Endodermal cell (in vitro differentiated cells): ENCODE measurements at places on chromosomes 16 and 17.
A peak's percentile ranks its signal among the peaks of the same experiment; 100 is the strongest.

DNA sequence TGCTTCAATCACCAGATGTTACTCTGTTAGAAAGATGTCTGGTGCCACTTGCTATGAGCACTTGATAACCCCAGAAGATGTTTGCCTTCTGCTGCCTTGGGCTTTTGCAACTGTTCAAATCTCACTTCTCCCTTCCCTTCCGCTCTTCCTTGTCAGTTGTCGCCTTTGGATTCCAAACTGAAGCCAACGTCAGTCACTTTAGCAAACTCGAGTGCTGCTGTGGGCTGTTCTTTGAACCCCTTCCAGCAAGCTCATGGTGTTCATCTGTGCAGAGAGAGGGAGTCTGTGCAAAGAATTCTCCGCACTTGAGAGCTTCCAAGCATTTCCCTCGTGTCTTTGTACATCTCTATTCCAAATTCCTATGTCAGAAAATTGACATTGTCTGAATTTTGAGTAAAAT lies 879.4 kb downstream of the CDH11 start:
- no peak for DNase-seq

DNA sequence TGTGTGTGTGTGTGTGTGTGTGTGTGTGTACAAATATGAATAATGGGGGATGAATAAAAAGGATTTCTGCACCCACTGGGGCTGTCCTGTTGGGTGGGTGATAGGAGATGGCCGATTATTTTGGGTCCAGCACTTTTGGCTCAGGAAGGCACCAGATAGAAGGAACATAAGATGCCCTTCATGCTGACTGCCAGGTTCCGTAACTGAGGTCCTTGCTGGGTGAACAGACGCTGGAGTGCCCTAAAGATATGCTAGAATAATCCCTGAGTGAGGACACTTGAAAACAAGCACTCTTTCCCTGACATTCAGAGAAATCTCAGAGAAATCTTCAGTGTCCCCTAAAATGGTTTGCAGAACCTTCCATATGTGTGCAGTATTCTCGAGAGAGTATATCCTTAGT lies 17.7 kb downstream of the IRX6 start:
- no peak for DNase-seq

- DNase-seq, result no peak
Measured at GRCh38 chr16:77409311-77409710, 25.5 kb downstream of the ADAMTS18 start.

DNA sequence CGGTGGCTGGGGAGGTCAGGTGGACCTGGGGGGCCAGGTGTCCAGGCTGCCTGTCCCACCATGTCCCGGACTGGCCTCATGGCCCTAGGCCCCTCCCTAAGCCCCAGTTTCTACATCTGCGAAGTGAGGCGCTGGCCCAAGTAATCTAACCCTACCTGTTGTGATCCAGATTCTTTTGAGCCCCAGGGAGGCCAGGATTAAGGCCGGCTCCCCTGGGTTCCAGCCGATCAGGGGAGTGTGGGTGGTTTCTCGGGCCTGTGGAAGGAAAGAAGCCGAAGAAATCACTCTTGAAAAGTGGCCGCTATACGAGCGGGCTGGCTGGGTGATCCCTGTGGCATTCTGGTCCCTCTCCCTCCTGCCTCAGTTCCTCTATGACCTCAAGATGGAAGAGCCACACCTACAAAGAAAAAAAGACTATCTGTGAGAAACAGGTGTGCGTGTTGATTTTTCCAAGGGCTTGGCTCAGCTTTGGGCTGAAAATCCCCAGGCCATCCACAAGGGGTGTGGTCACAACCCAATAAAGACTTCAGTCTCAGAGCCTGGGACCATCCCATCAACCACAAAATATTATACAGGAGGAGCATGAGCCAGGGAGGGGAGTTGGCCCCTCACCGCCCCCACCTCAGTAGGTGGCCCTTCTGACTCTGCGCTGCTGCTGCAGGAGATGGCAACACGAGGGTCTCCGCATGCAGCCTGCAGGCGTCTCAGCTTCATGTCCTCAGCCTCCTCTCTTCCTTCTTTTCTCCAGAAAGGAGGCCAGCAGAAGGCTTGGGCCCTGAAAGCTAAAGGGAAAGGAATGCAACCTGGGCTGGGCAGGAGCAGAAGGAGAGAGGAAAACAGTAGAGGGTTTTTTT lies 20.3 kb downstream of the GPR142 start:
- peak; percentile 71 for DNase-seq

- no peak for DNase-seq
Measured at GRCh38 chr16:69926241-69926640, 24.9 kb upstream of the CLEC18A start.

DNA sequence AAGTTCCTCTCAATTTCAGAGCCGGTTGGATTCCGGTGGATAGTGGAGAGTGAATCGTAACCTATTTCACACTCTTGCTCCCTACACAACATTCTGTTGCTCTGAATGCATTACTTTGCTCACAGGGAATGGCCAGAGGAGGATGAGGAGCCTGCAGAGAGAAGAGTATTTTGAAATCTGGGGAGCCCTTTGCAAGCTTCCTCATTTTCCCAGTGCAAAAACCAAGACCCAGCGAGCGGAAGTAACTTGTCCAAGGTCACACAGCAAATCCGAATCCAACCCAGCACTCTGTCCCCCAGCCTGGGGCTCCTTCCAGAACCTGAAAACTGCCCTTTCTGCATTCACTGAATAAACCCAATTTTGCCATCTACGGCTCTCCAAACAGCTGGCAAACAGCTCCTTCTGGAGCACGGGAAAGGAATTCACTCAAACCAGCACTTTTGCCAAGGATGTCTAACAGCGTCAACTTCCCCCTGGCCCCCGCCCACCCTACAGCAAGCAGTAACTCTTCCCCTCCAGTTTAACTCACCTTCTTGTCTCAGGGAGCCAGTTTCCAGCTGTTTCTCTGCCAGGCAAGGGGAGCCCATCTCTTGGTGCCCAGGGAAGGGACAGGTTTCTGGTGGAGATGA lies 557 bp downstream of the KCNG4 start:
- no peak for DNase-seq

DNA sequence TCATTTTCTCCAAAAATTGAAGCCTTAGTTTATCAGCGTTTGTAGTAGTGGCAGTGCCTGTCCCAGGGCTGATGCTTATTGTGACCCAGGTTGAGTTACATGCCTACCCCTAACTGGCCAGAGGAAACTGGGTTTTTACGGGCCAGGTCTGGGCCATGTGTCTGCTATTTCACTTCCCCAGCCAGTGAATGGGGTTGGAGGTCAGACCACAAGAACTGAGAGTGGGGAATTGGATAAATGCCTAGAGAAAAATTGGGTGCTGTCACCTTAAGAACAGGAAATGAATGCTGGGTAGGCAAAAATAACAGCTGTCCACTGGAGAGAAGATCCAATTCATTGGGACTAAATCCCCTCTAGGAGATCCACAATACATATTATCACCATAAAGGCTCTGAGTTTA lies 5.2 kb downstream of the ADPRM start:
- DNase-seq, result no peak

DNA sequence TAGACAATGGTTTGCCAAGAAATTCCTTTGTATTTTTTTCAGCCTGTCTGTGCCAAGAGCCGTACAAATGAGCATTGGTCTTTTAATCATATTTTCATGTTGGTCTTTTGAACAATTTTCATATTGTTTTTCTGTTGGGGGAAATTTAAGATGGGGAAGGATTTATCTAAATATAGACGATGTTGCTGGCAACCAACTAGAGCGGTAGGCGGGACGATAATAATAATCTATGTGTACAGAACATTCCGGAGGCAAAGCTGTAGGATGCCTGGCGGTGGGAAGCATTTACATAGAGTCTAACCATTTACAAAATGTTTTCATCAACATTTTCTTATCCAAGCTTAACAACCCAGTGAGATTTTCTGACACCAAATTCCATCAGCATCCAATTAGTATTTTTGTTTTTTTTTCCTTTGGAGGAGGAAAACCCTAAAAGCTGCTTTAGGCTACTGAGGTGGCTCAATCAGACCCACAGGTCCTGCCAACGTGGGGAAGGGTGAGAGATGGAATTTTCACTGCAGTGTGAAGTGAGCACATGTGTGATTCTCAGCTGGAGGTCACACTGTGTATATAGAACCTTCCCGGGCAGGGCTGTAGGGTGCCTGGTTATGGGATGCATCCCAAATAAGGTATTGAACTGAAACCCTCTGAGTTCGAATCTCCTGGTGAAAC lies 11.7 kb upstream of the SEC14L1 start:
- DNase-seq, result no peak

DNA sequence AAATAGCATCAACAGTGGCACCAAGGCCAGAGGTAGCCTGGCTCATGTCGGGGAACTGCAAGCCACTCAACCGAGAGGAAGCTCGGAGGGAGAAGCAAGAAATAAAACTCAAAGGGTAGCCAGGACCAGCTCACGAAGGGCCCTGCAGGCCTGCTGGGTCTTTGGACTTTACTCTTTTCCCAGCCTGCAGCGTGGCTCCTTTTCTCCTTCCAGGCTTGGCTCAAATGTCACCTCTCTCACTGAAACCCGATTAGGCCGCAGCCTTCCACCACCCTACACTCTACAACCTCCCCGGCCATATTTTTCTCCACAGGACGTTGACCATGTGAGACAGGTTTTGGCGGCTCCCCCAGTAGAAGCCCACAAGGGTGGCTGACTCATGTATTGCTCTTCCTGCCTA lies 38.1 kb downstream of the CALB2 start:
- DNase-seq, result no peak

GRCh38 chr17:71919186-71919585 lies 201.6 kb upstream of the SOX9 start:
- no peak for DNase-seq

GRCh38 chr16:29808219-29808900 lies 2.0 kb downstream of the MAZ start:
- DNase-seq, result no peak
